Stimulated activated CD4-positive, alpha-beta T cell treated with anti-CD3 and anti-CD28 coated beads, TNF-alpha, amount 100 ng/mL, for 4 hours (primary cell): ENCODE measurements at places on chromosomes 2 and 18.

DNA sequence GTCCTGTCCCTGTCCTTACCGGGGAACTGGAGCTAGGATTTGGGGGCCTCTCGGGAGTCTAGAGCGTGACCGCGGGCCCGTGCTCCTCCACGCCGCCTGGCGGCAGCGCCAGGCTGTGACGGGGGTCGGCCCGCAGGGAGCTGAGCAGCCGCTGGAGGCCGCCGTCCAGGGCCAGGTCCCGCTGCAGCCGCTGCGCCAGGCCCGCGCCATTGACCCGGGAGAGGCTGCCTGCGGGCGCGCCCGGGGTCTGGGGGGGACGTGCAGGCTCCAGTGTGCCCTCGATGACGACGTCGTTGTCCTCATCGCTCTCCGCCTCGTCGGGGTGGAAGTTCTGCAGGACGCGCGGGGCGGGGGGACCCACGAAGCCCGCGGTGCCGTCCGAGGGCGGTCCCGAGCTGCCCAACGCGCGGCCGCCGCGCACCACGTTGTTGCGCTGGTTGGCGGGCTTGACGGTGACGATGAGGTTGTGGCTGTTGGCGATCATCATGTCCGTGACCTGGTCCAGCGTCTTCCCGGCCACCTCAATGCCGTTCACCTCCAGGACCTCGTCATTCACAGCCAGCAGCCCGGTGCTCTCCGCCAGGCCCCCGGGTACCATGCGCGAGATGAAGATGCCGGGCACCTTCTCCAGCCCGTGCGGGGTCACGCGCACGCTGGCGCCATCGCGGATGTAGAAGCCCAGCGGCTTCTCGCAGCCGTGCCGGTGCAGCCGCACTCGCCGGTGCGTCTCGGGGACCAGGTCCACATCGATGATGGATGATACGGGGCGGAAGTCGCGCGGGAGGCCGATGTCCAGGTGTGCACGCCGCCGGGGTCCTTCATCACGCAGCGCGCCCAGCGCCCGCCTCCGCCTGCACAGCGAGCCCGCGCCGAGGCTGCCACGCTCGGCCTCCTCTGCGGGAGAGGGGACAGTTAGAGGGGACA lies 50.9 kb downstream of the ADNP2 start:
- DNase-seq = no peak

DNA sequence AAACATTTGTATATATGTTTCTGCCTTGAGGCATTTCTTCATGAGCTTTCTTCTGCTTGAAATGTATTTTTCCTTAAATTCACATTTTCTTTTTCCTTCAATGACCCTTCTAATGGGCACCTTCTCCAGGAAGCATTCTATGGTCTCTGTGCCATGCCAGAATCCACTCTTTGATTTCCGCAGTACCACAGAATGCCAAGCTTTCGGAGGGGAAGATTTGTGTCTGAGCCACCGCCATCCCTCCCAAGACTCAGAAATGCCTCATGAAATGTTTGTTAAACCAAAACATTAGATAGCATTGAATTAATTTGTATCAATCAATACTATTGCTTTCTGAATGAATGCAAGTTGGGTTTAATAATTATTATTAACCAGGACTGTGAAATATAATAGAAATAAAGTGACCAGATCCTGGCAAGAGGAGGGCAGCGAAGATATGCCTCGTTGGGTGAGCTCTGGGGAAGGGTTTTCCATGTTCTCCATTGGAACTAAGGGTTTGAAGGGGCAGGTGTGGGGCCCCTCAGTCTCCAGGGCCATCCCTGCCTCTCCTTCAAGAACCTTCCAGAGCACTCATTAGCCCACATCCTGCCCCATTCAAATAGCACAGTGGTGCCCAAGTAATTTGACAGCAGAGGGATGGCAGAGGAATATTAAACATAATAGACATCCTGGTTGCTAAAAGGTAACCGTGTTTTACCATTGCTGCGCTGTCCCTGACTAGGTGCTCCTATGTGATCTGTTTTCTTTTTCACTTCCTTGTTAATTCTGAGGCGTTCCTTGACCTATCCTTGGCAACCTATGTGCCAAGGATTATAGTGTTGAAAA lies 189.6 kb downstream of the MYCN start:
- DNase-seq = no peak

- no peak for DNase-seq
Observed at GRCh38 chr18:11994336-11994702, 13.0 kb downstream of the IMPA2 start.

DNA sequence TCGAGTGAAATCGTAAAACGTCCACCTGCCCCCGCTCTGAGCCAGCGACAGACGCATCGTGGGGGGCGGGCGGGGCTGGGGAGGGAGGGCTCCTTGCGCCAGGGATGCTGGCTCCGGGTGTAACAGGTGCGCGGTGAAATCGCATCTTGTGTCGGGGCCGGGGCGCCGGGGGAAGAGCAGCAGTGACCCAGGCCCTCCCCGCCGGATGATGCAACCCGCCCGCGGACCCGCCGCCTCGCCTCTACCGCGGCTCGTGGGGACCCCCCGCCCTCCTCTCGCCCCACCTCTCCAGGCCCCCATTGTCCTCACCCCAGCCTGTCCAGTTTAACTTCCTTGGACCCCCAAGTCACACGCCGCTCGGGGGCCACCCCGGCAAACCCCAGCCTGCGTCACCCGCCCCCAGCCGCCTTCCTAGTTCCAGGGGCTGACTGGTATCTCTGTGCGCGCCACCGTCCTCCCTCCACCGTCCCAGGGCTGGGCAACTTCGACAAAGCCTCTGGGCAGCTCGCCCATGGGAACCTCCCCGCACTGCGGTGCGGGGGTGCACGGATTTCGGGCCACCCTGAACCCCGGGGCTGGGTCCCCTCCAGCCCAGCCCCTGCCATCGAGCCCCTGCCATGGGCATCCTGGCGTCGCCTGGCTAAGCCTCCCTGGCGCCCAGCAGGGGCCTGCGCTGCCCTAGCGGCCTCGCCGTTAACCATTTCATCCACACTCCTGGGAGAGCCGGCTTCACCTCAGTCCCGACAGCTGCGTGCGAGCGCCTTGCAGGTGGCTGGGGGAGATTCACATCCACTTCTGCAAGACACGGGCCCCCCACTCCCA lies 799 bp upstream of the KIF1A start:
- no peak for DNase-seq

DNA sequence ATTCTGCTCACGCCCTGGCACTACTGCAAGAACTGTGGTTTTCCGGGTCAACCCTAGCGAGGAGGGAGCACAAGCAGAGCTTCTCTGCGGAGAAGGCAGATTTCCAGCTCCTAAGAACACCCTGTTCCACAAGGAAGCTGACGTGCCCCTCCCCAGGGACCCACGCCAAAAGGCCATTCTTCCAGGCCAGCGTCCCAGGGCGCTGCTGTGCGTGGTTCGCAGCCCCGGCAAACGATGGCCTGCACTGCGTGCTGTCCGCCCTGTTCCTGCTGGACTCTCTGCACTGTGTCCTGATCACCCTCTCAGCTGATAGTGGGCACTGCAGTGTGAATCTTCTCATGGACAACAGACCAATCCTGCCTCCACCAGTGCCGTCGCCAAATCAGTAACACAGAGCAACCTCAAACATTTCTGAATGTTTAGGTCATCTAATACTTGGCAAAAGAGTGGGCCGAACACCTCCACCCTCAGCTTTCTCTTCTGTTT lies 49.1 kb downstream of the ADI1 start:
- no peak for DNase-seq

DNA sequence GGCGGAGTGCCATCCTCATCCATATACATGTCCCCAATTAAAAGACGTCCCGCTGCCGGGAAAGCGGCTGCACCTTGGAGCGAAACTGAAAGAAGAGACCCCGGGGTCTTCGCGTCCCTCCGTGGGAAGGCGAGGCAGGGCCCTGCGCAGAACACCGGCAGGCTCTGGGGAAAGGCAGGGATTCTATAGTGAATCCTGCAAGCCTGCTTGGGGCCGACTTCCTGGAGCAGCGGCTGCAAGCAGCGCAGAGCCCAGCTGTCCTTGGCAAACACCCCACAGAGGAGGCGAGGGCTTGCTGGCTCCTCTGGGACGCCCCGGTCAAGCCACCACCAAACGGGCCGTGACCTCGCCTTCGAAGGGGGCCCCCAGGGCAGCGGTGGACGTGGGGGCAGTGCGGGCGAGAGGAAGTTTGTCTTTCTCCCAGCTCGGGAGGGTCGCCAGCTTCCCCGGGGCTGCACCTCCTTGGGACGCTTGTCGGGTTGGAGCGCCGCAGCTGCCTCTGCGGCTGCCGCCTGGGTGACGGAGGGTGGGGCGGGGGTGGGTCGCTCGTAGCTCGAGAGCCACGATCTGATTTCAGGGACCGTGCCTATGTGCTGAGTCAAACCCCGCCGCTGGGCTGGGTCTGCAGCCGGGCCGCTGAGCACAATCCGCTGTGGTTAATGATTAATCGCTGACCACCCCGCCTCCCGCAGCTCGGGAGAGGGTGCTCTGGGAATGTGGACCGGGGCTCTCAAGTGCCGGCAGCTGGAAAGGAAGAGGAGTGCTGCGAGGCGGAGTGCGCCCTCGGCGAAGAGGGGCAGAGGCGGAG lies 486 bp upstream of the GPR39 start:
- no peak for DNase-seq

DNA sequence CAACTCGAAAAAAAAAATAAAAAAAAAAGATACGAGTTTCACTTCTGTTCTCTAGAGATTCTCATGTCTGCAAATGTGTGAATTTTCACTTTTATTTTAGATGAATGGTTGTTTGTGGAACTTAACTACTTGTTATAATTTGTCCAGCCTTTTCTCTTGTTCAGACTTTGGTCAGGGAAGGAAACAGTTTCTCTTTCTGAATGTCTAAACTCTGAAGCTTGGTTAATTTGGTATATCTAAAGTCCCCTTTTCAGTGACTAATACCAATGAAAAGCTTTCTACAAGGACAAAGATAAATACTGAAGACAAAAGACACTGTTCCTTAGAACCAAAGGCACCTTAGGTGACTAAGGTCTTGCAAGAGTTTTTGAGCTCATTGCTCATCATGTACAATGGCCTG lies 144.4 kb upstream of the PIEZO2 start:
- no peak for DNase-seq

DNA sequence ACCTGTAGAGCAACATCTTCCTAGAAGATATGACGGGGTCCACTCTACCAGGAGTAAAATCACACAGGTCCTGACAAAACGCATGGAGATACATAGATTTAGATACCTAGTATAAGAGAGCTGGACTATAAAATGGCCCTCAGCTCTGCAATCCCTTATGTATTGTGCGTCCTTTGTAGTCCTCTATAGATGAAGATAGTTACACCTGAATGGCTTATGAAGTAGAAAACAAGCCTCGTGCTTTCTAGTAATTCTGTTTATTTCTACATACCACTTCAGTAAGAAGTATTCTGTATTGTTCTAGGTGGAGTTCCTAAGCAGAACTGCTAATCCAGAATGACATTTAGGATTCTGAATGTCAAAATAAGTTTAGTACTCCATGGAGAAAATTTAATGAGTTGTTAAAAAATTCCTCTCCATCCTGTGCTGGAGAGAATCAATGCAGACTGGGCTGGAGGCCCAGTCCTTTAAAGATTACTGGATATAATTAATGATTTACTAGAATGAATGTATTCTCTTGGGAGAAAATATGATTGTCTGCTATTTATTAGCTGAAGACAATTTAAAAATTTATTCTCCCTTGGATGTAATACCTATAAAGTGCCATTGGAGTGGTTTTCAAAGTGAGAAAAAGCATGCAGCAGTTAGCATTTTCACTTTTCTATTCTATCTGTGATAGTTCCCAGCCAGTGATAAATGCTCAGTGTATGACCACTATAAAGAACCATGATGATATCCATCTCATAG lies 147.3 kb upstream of the UNC80 start:
- DNase-seq = no peak

DNA sequence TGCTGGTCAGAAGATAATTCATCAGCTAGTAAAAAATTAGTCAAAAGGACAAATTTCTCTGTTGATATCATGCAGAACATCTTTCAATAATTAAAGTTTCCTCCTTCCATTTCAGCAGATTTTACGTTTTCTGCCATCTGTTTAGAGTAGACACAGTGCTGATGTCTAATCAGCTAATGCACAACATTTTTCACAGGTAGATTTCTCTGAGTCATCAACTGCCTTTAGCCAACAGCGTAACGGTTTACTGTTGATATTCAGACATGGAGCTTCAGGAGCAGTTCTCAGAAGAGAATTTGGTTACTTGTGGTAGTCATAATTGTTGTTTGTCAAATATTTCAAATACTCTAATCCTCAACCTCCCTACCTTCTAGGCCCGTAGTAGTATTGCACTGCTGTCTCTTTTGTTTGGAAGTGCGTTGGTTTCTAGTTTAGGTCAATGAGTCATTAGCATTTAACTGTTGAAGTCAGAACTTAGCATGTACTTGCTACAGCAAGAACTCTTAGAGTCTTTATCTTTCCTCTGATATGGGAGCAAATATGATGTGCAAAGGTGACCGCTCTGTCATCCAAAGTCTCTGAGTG lies 86.8 kb upstream of the TFPI start:
- DNase-seq = no peak

DNA sequence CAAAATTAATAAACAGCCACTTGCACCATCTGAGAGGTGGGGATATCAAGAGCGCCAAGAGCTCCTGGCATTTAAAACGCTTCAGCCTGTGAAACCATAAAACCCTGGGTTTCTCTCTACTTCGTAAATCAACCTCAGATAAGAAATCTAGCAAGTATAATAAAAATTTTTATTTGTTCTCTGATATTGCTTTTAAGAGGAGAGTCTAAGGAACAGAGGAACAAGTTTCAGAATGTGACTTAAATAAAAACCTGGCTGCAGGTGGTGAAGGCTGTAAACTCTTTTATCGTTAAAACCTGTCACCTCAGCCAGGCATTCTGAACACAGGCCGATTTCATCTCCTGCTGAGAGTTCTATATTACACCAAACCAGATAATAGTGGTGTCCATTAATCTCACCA lies 9.9 kb downstream of the DYTN start:
- no peak for DNase-seq

DNA sequence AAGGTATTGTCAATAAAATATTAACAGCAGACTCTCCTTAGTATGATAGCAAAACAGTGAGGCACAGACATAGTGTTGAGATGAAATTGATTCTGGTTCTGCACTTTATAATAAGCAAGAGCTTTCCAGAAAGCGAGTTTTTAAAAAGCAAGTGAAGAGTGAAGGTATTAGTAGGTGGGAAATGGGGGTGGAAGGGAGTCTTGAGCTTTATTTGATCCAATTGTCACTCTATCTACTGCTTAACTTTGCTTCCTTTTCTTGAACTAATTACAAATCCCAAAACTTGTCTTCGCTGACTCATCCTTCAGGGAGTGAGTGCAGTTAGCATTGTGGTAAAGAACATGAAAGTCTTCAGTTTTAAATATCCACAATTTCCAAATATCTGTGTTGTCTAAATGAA lies 120.6 kb upstream of the BOD1L2 start:
- no peak for DNase-seq

DNA sequence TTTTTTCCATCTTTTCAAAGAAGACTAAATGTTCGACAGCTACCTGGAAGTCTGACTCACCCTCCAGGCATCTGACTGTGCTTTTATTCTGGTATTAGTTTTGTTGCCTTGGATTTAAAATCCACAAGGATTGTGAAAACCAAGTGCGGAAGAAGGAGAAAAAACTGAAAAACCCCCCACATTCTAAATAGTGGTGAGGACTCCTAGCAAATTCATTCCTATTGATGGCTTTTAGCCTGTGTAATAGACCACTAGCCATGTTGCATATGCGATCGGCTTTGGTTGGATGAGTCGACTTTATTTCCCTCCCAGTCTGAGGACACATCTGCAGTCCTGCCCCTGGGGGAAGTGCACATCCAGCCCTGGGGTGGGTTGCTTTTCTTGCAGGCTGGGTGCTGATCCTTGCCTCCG lies 16.9 kb downstream of the LDLRAD4 start:
- DNase-seq = no peak
